Tongue (tissue), 3 donors: ENCODE measurements at places on chromosomes 4 and X.

- DNase-seq, result no peak
These were observed 65.3 kb upstream of the FBXW7 start for GRCh38 chr4:152601156-152601555.

DNA sequence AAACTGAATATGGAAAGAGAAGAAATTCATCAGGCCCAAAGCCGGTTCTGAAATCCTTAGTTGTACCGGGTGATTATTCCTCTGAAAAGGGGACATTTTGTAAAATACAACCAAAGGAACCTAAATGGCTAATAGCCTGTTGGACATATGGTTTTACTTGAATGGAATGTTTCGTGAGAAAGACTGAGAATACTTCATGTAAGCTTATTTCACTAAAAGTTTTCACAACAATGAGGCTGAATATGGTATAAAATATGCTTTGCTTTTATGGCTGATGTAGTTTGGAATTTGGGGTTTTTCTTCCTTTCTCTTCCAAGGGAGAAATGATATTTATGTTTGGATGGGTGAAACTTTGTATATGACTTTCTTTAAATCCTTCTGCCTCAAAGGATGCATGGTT is 2.7 kb downstream of the GRIA3 start:
- no peak for DNase-seq

GRCh38 chr4:140014284-140014683 is 139.7 kb downstream of the MAML3 start:
- no peak for DNase-seq

DNA sequence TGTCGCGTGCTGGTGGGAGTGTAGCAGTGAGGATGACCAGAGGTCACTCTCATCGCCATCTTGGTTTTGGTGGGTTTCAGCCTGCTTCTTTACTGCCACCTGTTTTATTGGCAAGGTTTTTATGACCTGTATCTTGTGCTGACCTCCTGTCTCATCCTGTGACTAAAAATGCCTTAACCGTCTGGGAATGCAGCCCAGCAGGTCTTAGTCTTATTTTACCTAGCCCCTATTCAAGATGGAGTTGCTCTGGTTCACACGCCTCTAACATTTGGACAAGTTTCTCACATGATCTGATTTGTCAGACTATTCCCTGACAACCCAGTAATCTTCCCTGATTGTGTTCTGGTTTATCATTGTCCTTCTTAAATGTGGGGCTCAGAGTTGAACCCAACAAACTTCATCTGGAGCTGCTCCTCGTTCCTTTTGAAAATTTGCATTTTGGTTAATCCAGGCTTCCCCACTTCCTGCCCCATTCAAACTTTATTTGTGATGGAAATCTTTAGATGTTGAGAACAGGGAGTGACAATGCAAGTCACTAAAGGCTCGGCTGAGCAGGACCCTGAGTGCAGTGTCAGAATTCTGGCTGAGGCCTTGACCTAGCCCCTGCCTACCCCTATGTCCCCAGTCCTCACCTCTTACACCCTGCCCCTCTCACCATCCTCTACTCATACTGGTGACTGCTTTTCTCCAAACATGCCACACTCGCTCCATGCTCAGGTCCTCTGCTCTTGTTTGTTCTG is 226.8 kb downstream of the STIM2 start:
- no peak for DNase-seq

DNA sequence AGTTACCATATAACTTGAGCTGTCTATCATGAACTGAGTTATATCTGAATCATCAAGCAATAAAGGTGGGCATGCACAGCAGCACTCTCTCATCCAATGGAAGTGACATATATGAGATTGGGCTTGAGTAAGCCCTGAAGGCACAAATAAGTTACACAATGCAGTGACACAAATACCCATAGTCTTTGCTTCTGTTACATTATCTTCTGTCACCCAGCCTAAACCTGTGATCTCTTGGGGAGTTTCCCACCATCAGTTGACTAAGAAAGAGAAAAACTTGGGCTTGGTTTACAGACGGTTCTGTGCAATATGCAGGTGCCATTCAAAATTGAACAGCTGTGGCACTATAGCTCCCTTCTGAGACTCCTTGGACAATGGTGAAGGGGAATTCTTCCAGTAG is 138.8 kb upstream of the IL15 start:
- DNase-seq, result no peak

- no peak for DNase-seq
These were observed 587.5 kb upstream of the MAGEB2 start for GRCh38 chrX:29627833-29628232.

GRCh38 chr4:67332627-67333026 is 212.7 kb downstream of the CENPC start:
- no peak for DNase-seq

DNA sequence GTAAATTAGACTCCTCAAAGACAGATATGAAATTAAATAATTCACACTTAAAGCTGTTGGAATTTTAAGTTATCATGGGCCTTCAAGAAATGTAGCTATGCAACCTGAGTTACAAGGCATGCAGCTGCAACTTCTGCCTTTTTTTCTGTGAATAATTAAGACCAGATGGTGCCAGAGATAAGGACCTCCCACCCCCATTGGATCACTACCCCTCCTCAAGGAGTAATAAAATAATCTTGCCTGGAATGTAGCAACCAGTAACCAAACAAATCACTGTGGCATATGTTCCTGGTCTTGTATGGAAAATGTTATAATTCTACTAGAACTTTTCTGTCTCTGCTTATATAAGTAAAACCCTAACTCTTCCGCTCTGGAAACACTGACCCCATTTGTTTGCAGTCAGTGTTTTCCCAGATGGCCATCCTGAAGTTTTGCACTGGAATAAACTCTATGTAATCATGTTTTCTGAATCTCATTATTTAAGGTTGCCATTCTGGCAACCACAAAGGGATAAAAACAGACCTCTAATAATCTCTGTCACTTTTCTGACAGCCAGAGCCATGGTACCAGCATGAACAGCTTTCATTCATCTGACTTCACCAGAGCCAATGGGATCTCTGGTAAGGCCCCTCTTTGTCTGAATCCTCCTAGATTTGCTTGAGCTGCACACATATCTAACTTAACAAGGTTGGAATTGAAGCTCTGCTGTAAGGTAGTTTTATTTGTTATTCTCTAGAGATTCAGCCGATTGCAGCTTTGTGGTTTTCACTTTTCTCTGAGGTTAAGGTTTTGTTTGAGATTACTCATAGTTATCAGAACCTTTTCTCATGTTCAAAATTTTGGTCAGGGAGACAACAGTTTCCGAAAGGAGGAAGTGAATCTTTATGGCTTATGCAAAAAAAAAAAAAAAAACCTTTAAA is 274.6 kb downstream of the NAF1 start:
- peak; percentile 41 for DNase-seq

GRCh38 chr4:53653484-53654053 is 62.3 kb upstream of the LNX1 start:
- DNase-seq, result peak; percentile 42

DNA sequence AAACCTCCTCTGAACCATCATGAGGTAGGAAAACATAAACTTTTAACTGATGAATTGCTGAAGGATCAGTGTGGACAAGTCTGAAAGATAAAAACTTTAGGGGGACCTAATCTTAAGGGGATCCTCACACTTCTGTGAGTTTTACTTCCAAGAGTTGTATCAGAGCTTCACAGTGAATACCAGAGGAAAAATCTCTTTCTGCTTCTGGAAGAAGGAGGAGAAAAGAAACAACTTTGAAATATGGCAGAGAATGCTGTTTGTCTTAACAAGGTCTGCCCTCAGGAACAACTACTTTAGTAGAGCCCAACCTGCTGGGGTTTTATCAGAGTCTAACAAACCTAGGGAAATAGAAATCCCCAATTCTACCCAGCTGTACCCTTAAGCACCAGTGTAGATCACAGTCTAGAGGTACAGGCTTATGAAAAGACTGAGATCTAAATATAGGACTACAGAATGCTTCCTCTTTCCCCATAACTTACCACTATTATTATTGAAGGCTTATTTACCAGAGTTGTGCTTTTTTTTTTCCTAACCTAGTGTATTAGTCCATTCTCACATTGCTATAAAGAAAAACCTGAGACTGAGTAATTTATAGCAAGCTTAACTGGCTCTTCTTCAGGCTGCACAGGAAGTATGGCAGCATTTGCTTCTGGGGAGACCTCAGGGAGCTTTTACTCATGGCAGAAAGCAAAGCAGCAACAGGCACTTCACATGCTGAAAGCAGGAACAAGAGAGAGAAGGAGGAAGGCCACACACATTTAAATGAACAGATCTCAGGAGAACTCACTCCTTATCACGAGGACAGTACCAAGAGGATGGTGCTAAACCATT is 167.9 kb downstream of the CAMK2D start:
- no peak for DNase-seq

- DNase-seq, result no peak
These were observed 1297.3 kb downstream of the C4orf33 start for GRCh38 chr4:130393231-130393630.

- DNase-seq, result no peak
These were observed 3.9 kb downstream of the HMX1 start for GRCh38 chr4:8867624-8868320.

- DNase-seq, result no peak
These were observed 261.8 kb downstream of the CAMK2D start for GRCh38 chr4:113499696-113500095.

GRCh38 chrX:53481816-53482465 is 47.8 kb upstream of the HSD17B10 start:
- peak; percentile 65 for DNase-seq

DNA sequence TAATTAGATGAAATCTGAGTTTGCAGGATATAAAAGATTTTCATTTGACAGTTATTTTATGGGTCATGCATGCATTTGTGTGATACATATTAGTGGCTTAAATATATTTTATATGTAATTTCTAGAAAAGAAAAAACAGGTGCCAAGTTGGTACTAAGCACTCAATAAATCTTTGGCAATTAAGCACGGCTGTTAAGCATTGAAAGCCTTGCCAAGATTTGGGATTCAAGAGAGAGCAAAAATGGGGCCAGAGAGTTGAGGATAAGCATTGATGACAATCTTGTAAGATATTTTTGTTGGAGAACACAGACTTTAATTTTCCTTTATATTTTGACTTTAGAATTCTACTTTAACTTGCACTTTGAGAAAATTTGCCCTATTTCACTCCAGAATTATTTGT is 249.8 kb upstream of the MAD2L1 start:
- DNase-seq, result no peak

GRCh38 chr4:10611673-10612072 is 72.9 kb downstream of the CLNK start:
- no peak for DNase-seq

- peak; percentile 30 for DNase-seq
These were observed 240.1 kb downstream of the FRAS1 start for GRCh38 chr4:78297116-78297800.

GRCh38 chrX:16039834-16040233 is 83.5 kb upstream of the GRPR start:
- no peak for DNase-seq

- DNase-seq, result no peak
These were observed 334.9 kb downstream of the HNRNPD start for GRCh38 chr4:82038936-82039335.

- no peak for DNase-seq
These were observed 30.5 kb downstream of the PLAC8 start for GRCh38 chr4:83083925-83084475.

- no peak for DNase-seq
These were observed 327.9 kb downstream of the MAPK10 start for GRCh38 chr4:86031927-86032326.

GRCh38 chr4:6509587-6509986 is 37.2 kb upstream of the PPP2R2C start:
- no peak for DNase-seq

GRCh38 chr4:182536221-182536811 is 293.1 kb downstream of the TENM3 start:
- peak; percentile 40 for DNase-seq

- DNase-seq, result no peak
These were observed 116.6 kb upstream of the FAT1 start for GRCh38 chr4:186840222-186840701.

DNA sequence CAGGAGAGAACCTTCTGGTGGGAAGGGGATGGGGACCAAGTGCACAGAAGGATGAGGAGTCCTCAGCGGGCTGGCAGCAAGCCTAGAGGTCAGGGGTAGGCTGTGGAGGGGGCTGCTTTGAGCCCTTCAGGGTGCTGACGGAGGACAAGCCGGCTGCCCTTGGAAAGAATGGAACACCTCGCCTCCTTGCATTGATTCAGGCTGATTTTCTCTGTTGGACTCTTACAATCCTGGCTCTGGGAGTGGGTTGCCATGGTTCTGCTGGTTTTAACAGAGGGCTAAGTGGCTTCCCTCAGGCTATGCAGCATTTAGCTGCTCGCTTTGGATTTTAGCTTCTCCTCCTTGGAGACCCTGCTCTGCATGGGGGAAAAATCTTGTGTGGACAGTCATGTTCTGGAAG is 49.4 kb upstream of the CHRNA9 start:
- no peak for DNase-seq

DNA sequence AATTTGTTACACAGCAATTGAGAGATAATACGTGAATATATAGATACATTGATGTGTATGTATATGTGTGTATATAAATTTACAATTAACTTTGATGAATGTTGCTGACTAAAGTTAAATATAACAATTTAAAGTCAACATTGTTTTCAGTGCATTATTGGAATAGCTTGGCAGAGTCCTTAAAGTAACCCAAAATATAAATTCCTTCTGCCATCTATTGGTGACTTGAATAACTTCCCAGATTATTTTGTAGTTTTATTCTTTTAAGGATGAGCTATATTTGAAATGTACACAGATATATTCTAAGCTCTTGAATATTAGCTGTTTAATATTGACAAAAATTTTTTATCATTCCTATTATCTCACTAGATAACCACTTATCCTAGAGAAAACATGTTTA is 298.2 kb upstream of the FSTL5 start:
- peak; percentile 13 for DNase-seq

GRCh38 chr4:163815776-163816175 is 321.3 kb downstream of the TMA16 start:
- no peak for DNase-seq

DNA sequence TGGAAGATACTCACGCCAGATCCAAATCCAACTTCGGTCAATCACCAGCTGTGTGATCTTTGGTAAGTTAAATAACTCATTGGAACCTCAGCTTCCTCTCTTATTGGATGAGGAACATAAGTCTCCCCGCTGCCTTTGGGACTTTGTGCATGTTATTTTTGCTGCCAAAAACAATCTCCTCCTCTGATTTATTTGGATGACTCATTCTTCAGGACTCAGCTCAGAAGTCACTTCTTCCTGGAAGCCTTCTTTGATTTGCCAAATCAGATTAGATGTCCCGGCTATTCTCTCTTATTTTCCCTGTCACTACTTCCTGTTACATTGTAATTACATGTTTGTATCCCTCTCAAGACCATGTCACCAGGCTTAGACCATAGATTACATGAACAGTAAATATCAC is 138.0 kb upstream of the BOD1L1 start:
- DNase-seq, result no peak
